IPS DF 6.9 (cell line): ENCODE measurements at places on chromosomes 1 and 21.

- peak; percentile 54 for DNase-seq
Observed at GRCh38 chr1:201346337-201346939, 31.0 kb downstream of the TNNT2 start.

GRCh38 chr1:25807480-25808390, 7.7 kb downstream of the SELENON start:
- no peak for DNase-seq

DNA sequence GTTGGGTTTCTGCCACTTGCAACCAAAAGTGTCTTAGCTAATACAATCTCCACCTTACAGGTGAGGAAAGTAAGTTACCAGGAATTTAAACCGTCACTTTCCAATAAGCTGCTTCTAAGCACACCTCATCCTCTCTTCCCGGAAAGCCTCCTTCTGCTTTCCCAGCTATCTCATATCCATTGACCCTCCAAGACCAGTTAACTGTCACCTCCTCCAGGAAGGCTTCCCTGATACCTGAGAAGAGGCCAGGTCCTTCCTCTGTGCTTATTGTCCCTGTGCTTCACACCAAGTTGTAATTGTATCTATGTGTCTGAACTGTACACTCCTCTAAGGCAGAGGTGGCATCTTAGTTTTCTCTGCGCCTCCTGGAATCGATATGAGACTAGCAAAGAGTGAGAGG, 11.2 kb upstream of the MATN1 start:
- DNase-seq = no peak

DNA sequence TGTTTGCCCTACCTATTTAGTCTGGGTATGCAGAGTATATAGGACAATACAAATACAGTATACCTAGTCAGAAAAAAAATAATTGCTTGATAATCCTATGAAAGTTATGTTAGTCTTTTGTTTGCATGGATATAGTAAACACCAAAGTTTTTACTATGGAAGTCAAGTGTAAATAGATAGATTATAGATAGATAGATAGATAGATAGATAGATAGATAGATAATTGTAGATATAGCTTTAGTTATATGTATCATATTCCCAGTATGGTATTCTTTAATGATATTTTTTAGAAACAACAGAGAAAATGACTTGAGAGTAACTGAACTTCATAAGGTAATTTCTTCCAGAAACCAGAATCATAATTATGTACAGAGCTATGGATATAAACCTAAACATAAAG, 158.2 kb downstream of the NCAM2 start:
- no peak for DNase-seq

DNA sequence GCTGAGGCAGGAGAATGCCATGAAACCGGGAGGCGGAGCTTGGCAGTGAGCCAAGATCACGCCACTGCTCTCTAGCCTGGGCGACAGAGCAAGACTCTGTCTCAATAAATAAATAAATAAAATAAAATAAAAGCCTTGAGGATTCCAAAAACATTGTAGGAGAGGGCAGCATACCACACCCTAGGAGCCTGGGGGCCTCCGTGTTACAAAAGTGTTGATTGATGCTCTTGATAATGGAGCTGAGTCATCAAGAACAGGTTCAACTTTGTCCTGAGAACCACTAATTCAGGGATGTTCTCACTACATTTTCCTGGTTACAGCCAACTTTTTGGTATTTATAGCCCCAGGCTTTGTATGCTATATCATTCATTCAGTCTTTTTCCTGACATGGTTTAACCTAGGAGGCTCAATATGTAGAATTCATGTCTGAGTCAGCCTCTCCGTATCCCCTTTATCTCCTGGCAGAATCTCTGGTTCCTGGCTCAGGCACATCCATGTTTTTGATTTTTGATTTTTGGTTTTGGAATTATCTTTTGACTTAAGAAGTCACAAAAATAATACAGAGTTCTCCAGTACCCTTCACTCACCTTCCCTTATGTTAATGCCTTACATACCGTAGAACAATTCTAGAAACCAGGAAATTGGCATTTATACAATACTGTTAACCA, 69.4 kb downstream of the LRRC8D start:
- no peak for DNase-seq

GRCh38 chr1:160885042-160885441, at the start of gene ITLN1:
Gene ITLN1, minus strand, starts transcription at chr1:160885180. Its CDS starts 303 bp downstream, at chr1:160884877.
- no peak for DNase-seq

DNA sequence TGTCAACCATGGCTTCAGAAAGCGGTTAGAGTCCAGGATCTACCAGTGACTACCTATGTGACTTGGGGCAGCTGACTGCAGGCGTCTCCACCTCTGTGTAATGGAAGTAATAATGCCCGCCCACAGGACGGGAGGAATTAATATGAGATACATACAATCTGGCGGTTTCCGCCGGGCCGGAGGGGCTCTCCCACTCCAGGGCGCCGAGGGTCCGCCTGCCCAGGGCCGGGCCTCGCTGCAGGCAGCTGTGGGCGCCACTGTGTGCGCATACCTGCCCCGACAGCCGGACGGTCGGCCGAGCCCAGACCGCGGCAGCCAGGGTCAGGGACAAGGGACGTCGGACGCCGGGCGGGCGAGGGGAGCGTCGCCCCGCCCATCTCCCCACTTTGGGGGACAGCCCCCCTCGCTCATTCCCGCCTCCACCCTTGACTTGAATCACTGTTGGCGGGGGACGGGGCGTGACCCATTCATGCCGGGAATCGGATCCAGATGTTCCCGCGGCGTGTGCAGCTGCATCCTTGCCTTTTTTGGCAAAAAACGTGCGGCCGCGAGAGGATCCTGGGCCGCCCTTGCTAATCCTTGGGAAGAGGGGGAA, 6.0 kb upstream of the SF3A3 start:
- no peak for DNase-seq

- no peak for DNase-seq
Observed at GRCh38 chr1:247370786-247371732, 39.4 kb upstream of the ZNF496 start.

DNA sequence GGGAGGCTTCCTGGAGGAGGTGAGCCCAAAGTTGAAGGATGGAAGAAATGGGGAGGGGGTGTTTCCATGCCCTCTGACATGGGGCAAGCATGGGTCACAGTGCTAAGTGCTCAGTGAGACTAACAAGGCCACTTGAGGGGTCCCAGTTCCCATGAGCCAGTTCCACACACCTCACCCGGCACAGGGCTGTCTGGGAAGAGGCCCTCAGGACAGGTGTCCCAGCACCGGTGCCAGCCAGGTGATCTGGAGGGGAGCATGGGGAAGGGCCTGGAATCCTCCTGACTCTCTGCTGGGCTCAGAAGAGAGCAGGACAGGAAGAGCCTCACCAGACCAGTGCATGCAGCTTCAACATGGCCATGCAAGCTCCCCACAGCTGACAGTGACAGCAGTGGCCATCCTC, 294.7 kb upstream of the VAMP3 start:
- DNase-seq = no peak

DNA sequence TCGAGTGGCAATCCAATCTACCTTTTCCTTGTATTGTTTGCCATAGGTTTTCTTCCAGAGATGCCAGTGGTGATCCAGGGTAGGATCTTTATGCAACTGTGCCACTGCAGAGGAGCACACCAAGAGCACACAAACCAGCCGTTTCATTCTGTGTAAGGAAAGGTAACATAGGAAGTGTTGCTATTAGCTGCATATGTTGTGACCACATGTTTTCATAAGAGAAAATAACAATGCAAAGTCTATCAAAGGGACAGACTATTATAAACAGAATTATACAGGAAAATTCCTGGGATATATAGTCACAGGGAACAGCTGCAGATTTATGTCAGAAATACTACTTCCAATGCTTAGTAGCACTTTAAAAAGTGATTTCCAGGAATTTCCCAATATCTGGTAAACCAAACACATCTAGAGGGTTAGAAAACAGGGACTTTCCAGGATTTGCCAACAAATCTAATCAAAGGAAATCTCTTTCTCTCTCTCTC, 919 bp downstream of the CTSS start:
- no peak for DNase-seq

DNA sequence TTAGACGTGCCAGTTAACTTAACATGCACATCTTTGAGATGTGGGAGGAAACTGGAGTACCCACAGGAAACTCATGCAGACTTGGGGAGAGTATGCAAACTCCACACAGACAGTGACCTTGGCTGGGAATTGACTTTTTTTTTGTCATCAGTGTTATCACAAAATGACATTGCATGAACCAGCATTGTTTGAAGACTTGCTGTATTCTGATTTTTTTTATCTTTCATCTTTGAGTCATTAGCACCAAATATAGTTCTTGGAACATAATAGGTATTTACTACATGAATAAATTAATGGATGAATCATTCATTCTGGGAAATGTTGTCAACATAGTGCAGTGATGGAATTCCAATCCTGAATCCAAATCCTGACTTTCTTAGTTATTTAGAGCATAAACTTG, 77.0 kb downstream of the ATF6 start:
- no peak for DNase-seq

- DNase-seq = no peak
Observed at GRCh38 chr1:234960722-234961455, 167.7 kb downstream of the TOMM20 start.

GRCh38 chr21:37445228-37445627, 78.7 kb downstream of the DYRK1A start:
- DNase-seq = no peak

DNA sequence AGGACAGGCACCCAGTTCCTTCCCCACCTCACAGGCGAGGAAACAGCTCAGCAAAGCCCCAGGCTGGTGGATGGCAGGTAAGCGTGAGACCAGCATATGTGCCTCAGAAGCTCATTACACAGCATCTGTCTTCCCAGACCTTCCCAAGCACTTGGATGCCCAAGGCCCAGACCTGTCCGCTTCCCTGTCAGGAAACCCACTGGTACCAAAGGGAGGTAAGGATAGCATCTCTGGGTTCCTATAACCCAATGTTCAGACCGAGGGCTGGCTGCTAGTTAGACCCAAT, 3.3 kb downstream of the POFUT2 start:
- no peak for DNase-seq

DNA sequence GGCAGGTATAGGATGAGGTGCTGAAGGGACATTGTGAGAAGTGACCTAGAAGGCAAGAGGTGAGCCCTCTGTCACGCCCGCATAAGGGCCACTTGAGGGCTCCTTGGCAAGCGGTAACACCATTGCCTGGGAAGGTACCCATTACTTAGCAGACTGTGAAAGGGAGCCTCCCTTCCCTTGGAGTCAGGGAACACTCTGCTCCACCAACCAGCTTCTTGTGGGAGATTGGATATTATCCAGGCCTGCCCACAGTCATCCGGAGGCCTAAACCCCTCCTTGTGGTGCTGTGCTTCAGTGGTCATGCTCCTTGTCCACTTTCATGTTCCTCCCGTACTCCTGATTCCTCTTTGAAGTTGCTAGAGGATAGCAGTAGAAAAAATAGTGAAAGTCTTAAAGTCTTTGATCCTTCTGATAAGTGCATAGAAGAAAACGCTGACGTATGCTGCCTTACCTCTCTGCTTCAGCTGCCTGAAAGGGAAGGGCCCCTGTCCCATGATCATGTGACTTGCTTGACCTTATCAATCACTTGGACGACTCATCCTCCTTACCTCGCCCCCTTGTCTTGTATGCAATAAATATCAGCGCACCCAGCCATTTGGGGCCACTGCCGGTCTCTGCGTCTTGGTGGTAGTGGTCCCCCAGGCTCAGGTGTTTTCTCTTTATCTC, 16.0 kb downstream of the RBBP4 start:
- DNase-seq = no peak

GRCh38 chr1:33347650-33347992, 26.7 kb upstream of the A3GALT2 start:
- no peak for DNase-seq

DNA sequence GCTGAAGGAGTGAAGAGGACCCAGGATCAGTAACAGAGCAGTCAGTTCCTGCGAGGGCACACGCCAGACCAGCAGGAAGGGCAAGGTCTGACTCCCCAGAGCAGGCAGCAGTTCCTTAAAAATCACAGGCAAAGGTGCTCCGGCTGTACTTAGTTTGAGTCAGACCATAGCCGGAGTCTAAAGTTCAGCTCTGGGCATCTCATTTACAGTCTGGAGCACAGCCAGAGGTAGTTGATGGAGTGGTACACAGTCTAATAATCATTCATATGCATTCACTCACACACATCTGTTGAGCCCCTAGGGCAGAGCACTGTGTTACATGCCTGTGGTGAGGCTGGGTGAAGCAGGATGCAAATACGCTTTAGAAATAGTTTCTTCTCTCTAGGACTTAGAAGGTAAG, 7.3 kb upstream of the AMIGO1 start:
- DNase-seq = no peak

GRCh38 chr1:24263211-24263610, 55.9 kb upstream of the GRHL3 start:
- no peak for DNase-seq

GRCh38 chr1:209674957-209675564, at the start of gene G0S2:
Gene G0S2, plus strand, starts transcription at chr1:209675412. Its CDS starts 273 bp downstream, at chr1:209675685.
- DNase-seq = no peak

- no peak for DNase-seq
Observed at GRCh38 chr1:55212349-55213150, 2.6 kb downstream of the USP24 start.

DNA sequence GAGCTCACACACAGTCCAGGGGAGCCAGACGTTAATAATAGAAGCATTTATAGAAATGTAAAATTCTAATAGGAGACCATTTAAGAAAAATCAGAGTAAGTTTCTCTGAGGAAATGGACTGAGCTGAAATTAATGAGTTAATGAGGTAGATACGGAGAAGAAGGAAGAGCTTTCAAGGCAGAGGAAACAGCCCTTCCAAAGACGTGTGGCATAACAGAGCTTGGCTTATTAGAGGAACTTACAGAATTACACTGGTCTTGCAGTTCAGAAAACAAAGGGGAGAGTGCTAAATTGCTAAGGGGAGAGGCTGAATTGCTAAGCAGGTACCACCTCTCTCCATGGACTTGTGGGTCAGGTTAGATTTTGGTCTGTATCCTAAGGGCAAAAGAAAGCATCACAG, 8.2 kb upstream of the PIGK start:
- DNase-seq = no peak

DNA sequence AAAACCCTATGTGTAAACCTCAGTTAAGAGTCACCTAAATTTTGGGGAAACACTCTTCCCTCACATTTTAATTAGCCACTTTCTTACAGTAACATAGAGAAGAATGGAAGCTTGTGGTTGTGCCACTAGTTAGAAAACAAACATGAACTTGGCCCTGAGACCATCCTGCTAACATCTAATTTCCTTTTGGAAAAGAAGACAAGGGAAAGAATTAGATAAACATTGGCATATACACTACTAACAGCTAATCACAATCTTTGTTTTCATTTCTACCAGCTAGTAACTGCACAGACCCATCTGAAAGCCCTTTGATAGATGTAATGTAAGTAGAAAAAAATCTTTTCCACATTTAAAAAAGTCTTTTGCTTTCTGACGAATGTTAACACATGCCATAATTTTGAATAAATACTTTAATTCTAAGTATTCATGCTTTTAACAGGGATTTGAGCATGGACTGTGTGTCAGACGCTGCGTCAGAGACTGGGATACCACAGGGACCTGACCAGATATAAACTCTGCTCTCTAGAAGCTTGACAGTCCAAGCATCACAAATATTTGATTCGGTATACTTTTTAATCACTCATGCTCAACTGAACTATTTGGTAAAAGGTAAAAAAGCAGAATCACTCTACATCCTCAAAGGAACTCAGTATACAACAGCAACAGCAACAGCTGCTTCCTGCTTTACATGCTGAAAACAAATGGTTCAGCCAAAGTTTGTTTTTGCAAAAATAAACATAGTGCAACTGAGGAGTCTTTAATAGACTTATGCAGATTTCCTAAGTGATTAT, 30.2 kb downstream of the DPH5 start:
- no peak for DNase-seq
